ENCODE measurements at places on chromosomes 1 and 21.
A peak's percentile ranks its signal among the peaks of the same experiment; 100 is the strongest.

DNA sequence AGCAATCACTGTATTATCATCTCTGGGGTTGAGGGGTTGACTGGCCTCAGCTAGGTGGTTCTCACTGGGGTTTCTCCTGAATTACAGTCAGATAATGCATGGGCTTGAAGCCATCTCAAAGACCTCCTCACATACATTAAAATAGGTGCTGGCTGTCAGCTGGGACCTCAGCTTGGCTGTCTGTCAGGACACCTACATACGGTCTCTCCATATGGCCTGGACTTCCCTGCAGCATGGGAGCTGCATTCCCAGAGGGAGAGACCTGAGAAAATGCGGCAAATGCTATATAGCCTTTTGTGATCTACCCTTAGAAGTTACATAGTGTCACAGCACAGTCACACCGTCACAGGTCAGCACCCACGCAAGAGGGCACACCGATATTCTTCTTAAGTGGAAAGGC, 93.6 kb downstream of the TSEN15 start:
- DNase-seq: no peak

DNA sequence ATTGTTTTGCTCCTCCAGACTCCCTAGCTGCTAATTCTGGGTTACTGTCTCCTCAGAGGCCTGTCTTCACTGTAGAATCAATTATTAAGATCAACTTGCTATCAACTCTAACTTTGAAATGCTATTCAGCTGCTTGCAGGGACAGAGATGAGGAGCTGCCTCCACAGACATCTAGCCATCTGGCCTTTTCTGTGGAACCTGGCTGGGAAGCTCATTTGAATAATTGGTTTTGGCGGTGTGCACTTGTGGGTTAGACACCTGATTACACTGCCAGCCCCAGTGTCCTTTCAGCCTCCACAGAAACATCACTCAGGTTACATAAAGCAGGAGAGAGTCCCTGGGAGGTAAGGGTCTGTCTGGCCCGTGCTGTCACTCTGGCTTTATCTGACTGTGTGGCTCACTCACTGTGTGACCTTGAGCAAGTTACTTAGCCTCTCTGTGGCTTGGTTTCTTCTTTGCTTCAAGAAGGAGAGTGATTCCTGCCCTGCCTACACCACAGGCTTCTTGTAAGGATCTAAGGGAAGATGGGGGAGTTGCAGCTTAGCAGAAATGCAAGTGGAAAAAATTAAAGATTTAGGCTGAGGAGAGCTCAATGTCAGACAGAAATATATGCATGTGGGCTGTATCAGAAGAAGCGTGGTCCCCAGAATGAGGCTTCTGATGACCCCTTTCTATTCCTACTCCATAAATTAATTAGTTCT, 131.6 kb downstream of the BEND5 start:
- DNase-seq: no peak

DNA sequence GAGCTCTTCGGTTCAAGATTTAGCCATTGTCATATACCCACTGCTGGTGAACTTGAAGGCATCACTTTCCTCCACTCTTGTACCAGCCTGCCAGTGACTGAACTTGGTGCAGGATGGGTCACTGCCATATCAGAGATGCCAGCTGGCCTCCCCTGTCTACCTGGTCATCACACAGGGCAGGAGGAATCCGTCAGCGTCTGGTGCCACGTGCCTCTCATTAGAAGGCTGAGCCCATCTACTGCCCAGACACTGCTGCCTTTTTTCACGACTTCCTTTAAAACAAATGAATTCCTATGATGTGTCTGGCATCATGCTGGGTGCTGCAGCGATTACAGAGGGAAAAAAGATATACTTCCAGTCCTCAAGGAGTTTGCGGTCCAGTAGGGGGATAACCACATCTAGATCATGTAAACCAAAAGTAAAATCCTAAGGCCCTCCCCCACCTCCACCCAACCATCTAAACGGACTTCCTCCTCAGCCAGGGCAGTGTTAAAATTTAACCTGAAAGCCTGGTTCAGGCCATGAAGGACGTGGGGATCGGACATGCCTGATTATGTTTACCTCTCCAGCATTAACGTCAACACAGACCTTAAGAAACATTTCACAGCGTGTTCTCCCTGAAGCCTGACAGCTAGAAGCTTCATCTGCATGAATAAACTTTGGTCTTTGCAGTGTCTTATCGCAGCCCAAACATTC, 29.2 kb upstream of the PDE9A start:
- DNase-seq: no peak

GRCh38 chr21:38416791-38417190, 81.5 kb downstream of the ERG start:
- no peak for DNase-seq

DNA sequence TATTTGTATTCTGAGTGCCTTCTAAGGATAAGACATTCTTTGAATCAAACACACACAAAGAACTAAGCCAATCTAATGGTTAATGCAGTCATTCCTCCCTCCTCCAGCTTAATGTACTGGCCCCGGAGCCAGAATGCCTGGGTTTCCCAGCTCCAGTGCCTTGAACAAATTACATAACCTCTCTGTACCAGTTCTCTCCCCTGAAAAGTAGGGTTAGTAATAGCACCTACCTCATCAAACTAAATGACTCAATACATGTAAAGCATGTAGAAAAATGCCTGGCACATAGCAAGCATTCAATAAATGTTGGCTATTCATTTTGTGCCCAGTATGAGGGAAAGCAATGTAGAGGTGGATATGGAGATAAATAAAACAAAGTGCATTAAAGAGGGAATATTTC, 14.0 kb downstream of the C1orf52 start:
- DNase-seq: no peak

DNA sequence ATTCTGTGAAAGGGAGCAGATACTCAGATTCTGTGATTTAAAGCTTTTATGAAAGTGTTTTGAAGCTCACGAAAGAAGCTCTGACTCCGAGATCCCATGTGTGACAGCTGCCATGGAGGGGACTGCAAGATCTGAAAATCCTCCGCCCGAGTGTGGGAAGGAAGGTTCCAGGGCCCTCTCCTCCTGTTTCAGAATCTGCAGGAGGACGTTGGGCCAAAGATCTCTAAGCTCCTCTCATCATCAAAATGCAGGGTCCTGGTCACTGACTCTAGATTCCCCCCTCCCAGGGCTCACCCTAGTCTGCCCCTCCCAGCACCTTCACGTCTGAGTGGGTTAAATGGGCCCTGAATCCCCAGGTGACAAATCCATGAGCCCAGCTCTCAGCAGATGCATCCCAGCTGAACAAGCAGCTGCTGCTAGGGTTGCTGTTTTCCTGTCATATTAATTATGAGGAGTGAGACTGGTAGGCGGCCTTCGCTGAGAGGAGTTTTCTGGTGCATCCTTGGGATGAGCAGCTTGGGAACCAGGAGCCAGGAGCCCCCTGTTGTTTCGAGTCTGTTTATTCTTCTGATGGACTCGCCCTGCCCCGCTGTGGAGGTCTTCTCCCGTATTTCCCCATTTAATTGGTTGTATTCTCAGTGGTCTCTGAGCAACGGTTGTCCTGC, 402.0 kb downstream of the MATN1 start:
- DNase-seq: no peak

- no peak for DNase-seq
Measured at GRCh38 chr1:101139821-101140718, 96.7 kb upstream of the S1PR1 start.

- no peak for DNase-seq
Measured at GRCh38 chr1:55213885-55214211, 1.3 kb downstream of the USP24 start.

GRCh38 chr21:27507695-27508094, 540.8 kb upstream of the ADAMTS5 start:
- no peak for DNase-seq

DNA sequence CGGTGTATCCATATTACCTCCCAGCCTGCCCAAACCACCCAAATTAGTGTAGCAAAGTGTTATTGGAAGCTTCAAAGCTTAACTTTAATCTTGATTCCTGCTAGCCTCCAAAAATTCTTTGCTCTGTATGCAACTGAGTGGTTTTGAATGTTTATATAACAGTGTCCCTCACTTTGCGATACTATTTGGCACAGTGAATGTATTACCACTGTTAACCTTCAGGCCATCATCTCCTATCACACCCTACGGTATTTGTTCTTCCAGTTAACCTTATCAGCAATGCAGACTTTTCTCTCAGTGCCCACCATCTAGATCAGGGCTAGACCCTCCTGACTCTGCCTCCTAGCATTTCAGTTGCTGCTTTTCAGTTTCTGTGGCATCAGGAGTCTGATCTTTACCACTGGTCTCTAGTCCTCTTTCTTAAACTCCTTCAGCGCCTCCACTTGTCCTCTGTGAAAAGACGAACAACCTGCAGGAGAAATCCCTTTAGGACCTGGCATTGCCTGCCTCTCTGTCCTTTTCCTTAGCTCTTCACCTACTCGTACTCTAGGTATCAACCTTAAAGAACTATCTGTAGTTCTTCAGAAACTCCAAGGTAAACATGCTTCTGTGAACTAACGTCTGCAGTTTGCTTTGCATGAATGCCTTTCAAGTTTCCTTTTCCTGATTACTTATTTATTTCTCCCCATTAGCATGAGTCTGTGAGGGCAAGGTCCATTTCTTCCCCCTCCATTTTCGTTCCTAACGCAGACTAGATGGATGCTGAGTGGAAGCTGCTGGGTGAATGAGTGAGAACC, 71.7 kb downstream of the SNX7 start:
- DNase-seq: no peak

DNA sequence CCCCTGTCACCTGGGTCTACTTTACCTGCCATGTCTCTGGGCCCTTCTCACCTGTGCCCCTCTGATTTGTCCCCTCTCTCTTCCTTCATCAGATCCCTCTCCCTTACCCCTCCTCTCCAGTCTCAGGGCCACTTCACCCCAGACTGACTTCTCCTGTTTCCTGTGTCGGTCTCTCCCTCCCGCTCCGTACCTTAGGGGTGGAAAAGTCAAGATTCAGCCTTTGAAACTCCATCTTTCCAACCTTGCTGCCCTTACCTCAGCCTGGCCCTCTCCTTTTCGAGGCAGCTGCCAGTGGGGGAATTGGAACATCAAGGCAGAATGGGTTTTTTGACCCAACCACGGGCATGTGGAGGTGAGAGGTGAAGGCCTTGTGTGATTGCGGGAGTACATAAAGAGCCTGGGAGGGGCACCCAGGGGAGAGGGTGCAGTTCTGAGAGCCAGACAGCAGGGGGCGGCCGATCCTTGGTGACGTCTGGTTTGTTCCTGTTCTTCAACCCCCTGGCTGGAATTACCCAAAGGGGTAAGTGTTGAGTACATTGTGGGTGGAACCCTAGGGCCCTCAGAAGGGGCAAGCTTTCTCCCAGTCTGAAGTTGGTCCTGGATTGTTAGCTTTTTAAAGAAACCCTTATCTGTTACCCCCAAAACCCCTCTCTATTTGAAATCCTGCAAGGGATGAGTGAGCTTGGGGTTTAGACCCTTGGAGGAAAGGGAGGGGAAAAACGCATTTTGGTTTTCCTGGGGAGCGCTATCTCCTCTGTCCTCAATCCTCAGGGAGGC, 12.3 kb upstream of the DMBX1 start:
- peak; percentile 55 for DNase-seq

DNA sequence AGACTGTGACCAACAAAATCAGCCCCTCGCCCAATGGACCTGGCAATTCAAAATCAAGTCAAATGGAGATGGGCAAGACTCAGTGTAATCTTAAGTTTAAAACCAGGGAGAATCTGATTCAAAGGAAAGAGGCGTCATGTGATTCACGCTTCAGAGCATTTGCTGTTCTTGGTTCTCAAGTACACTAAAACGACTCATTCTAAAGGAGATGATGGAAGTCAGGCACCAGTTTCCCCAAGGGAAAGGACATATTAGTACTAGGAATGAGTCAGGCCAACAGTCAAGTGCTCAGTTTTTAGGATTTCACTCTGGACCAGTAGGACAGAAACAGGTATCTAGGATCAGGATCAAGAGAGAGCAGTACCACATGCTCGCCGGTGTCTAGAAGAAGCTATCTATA, 429.6 kb downstream of the PLPP3 start:
- no peak for DNase-seq

- no peak for DNase-seq
Measured at GRCh38 chr1:189939967-189940366, 537.7 kb downstream of the BRINP3 start.

DNA sequence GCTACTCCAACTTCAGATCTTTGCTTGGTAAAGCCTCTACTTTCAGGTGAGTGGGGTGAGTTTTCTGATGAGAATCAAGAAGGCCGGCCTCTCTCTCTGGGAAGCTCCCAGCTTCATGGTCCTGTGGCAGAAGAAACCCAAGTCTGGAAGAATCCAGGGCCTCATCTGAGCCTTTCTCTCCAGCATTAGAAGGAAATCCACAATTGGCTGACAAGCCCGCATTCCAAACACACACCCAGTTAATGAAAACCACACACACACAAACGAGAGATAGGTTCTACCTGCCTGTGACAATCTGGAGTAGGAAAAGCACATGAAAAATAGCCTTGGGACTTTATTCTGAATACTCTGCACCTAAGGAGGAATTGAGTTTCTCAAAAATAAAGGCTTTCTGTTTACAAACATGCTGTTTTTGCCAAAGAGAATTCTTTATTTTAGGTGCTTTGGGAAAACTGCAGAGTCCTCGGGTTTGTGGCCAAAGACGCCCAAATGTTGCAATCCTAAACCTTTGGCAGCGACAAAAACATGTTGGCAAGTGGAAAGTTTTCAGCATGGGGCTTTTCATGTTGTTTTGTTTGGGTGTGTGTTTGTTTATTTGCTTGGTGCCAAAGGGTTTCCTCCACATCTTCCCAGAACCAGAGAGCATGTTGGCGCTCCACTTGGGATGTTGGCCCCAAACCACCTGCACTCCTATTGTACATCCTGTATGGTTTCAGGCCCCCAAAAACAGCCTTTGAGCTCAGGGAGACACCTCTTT, 216.2 kb downstream of the SETD4 start:
- no peak for DNase-seq

GRCh38 chr1:2583871-2584351, 2.7 kb upstream of the PRXL2B start:
- no peak for DNase-seq

All from stimulated activated CD4-positive, alpha-beta T cell treated with anti-CD3 and anti-CD28 coated beads, Interleukin-2, amount 100 ng/mL, for 4 hours (primary cell).